ENCODE measurements at places on chromosomes 1 and 21.
A peak's percentile ranks its signal among the peaks of the same experiment; 100 is the strongest.

- peak; percentile 37 for DNase-seq
These were observed 97.1 kb downstream of the FASLG start for GRCh38 chr1:172756024-172756423.

DNA sequence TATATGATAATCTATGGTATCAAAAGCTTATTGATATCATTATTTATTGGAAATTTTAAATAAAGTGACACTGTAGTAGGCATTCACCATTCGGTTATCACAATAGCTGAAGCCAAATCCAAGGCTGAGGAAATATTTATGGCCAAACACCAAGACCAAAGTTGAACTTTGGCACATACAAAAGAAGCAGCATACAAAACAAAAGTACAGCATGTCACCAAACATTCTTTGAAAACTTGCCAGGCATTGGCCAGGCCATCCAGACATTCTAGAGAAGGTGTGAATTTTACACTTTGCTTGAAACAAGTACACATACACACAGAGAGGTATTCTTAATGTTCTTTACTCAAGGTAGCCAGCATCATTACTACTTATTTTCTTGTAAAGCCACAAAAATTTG lies 544.4 kb upstream of the CXADR start:
- no peak for DNase-seq

DNA sequence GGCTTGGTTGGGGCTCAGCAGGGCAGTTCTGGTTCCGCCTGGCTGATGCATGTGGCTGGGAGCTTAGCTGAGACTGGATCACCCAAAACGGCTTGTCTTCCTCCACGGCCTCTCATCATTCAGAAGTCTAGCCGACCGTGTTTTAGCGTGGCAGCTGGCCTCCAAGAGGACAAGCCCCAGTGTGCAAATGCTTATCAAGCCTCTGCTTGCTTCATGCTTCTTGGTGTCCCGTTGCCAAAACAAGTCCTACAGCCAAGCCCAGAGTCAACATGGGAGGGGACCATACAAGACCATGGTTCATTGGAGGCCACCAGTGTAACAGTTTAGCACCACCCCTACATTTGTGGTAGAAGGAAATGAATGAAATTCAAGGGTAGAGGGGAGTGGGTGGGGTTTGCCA lies 10.5 kb upstream of the KDF1 start:
- DNase-seq, result no peak

DNA sequence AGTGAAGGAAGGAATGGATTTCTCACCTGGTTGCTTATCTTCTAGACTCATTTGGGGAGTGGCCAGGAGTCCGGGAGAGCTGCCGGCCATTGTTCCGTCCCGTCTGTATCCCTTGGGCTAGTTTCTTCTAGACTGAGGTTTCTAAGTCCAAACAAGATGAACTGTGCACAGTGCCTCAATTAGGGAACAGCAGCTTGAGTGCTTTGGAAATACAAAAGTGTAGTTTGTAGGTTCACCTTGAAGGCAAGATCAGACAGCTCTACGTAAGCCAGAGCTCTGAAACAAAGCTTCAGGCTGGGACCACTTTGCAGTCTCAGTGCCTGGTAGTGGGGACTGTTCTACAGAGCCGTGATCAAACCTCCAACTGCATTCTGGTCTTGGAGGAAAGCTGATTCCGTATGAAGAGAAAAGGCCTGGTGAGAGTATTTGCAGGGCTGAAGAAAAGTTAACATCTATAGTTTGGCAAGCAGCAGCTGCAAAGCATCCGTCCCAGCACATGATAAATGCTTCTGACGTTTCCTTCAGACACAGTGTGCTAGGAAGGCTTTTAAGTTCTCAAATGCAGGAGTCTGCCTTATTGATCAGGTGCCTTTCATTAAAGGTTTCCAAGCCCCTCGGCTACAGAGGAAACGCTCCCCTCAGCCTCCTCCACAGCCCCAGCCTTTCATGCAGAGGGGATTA lies 432.8 kb downstream of the KIF26B start:
- no peak for DNase-seq

DNA sequence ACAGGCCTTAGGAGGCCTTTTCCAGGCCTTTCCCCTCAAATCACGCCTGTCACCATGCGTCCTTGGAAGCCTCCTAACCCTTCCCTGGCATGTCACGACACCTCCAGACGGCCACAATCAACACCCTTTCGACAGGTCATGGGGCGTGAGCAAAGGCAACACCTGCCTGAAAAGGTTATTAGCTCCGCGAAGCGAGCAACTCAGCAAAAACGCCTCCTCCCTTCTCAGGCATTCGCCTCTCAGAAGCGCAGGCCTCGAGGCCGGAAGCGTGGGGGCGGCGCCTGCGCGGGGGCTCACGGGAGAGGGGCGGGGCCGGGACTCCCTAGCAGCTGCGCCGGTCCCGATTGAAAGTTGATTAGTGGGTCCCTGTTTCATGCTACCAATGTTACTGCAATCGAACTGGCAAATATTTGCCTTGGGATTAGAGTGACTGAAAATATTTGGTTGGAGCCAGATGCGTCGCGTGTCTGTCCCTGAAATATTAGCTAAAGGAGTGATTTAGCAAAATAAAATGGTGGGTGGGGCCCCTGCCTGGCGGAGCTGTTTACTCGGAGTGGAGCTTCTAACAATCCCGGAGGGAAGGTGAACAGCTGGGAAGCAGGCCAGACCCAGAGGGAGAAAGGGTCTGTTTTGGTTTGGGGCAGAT lies 44.9 kb downstream of the GFI1 start:
- DNase-seq, result no peak

DNA sequence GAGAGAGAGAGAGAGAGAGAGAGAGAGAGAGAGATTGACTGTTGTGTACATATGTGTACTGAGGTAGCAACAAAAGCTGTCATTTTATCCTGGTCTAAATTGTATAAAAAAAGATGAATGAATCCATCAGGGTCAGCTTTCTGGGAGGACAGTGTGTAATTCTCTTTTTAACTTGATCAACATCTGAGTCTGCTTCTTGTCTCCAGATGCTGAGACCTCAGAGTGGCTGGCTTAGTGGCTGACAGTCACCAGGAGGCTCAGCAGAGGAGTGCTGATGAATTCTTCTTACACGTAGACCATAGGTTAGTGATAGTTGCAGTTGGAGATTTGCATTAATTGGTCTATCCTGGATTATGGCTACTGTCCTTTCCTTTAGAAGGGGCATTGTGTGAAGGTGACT lies 28.5 kb upstream of the PLXNA2 start:
- no peak for DNase-seq

DNA sequence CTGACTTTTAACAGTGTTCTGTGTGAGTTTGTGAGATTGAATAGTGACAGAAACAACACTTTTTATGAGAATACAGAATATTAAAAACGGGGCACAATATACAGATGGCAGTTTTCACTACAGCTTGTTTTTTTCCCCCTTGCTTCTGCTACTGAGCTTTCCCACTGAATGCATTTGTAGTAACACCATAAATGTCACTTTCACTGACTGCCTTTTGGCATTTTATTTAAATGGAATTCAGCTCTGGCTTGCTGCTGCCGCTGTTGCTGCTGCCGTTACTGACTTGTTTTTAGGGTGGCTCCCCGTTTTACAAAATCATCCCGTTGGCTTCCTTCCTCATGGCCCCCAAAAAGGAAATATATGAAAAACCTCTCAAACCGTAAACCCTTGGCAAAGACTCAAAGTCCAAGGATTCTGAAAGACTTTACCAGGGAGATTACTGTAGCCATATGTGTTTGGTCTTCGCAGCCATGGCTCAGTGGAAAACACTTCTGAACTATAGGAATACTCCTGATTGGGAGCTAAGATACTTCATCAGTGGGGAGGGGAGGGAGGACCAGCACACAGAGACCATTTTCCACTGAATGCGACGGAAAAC lies 151.0 kb downstream of the NUF2 start:
- DNase-seq, result no peak

DNA sequence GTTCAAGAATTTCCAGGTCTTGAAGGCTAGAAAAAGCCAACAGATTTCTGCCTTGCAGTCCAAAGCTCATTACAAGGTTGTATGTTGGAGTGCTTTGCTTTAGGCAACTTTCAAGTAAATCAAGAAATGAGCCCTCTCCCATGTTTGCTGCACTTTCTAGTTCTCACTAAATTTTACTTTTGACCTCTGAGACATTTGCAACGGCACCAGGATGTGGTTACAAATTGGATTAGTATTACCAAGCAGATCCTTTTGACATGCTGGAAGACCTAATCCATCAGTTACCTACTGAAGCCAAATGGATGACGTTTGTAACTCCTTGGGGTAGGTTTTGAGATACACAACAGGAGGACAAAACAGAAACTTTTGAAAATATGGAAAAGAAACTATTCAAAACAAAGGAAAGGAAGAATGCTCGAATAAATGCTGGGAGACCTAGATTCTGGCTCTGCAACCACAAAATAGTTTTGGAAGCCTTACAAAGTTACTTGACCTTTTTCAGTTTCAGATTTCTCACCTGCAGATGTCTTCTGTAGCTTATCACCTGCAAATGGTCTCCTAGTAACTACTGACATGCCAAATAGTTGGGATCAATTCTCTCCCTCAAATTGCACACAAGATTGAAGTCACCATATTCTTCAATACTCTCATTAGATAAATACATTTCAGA lies 251.7 kb upstream of the ADGRL2 start:
- no peak for DNase-seq

DNA sequence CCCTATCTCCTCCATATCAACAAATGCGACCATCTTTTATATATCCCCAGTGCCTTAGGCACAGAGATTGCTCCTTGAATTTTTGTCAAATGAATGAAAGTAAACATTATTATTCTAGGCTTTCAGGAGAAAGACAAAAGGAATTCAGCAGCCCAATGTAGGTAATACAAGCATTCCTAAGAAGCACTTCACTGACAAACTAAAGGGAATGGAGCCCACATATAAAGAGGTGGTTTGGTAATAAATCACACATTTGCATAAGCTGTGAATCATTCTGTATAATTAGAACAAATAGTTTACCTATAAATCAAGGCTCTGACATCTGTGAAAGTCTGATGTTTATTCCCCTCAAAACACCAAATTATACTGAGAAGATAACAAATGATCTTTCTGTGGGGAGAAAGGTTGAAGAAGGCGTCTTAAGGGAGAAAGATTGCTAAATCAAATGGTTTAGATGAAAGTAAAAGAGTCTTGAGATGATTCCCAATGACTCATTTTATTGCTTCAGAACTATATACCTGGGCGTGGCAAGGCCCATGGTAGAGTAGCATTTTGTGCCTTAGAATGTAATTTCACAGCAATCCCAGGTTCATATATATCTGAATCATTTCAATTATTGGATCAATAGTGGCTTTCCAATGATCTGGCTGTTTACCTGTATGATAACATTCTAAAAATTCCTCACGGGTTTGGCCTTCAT lies 558.1 kb downstream of the AGBL4 start:
- DNase-seq, result no peak

All from activated CD4-positive, alpha-beta T cell treated with anti-CD3 and anti-CD28 coated beads, Interleukin-2, amount 10 ng/mL, durations not matched to agents 24 days and 14 days (primary cell).